GM06990 (cell line): ENCODE measurements at places on chromosomes 1 and 21.

DNA sequence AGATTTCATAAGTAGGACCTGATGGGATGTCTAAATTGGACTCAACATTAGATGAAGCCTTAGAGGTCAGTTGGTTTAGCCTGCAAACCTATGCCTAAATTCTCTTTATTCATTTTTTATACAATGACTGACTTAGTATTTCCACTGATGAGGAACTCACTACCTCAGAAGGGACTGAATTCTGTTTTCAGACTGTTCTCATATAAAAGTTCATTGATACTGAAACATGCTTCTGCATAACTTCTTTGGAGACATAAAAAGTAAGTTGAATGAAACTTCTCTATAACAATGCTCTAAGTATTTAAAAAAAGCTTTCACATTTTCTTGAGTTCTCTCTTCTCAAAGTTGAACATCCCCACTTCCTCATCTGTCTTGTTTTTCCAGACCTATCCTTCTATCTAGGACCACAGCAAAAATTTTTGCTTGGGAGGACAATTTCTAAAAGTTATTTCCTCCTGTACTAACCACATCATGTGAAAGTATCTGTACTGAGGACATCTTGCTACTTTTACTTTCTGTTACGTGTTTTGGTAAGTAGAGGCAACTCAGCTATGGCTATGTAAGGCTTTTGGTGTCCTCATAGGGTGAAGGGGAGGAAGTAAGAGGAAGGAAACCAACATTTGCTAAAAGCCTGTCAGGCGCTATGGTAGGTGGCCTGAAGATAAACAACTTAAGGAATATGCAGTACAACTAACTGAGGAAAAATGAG is 64.1 kb downstream of the USP24 start:
- peak; percentile 15 for DNase-seq

DNA sequence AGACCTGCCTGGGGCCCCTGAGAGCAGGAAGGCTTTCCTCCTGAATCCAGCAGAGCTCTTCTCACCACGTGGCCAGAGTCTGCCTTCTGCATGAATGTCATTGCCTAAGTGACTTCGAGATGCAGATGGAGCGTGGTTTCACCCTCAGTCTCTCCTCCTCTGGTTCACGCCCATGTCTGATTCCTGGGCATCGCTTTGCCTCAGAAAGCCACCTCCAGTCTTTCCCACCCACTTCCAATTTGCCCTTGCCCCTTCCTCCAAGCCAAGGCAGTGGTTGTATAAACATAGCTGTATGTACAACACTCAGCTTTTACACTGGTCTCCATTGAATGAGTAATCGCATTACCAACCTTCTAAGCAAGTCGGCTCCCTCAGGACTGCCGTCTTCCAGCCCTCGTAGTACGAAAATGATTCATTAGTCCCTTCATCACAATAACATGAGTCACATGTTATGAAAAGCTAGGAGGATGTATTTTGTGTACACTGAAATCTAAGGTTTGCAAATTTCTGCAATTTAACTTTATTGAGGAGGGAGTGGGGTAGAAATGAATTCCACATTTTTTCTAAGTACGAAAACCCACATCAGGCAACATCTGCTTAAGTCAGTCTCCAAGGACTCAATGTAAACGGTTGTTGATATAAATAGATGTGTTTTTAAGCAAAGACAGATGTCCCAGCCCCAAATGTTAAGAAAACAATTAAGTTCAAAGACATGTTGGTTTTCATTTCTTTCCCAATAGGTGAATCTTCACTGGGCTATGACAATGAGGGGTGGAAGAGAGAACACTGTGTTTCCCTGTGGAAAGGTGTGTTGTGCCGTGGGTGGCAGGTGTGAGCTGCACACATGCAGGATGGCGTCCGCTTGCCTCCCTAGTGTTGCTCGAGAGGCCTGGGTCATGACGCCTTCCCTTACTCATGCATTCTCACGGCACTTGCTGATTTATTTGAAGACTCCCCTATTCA is 32.3 kb upstream of the ETS2 start:
- no peak for DNase-seq

- DNase-seq, result no peak
Observed at GRCh38 chr1:114564141-114564540, 17.3 kb downstream of the BCAS2 start.

- DNase-seq, result no peak
Observed at GRCh38 chr1:216458812-216459211, 35.6 kb upstream of the USH2A start.

- DNase-seq, result no peak
Observed at GRCh38 chr1:2523891-2524609, 2.3 kb downstream of the PANK4 start.

DNA sequence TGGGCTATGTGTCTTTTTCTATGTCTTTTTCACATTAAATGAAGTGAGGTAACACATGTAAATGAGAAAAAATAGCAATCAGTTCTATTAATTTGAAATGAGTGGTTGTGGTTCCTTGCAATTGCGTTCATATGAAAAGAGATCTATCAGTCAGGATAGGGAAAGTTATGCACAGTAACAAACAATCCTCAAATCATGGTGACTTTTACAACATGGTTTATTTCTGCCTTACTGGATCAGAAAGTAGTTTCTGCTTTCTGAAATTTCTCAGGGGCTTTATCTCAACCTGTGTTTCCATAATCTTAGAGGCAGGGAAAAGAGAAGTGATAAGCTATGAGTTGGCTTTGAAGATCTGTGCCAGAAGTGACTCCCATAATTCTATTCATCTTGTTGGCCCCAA is 39.0 kb downstream of the DOP1B start:
- DNase-seq, result no peak

- DNase-seq, result no peak
Observed at GRCh38 chr1:54107131-54107530, 45.7 kb downstream of the CDCP2 start.

GRCh38 chr1:23185381-23185780 is 16.7 kb upstream of the LUZP1 start:
- DNase-seq, result no peak

DNA sequence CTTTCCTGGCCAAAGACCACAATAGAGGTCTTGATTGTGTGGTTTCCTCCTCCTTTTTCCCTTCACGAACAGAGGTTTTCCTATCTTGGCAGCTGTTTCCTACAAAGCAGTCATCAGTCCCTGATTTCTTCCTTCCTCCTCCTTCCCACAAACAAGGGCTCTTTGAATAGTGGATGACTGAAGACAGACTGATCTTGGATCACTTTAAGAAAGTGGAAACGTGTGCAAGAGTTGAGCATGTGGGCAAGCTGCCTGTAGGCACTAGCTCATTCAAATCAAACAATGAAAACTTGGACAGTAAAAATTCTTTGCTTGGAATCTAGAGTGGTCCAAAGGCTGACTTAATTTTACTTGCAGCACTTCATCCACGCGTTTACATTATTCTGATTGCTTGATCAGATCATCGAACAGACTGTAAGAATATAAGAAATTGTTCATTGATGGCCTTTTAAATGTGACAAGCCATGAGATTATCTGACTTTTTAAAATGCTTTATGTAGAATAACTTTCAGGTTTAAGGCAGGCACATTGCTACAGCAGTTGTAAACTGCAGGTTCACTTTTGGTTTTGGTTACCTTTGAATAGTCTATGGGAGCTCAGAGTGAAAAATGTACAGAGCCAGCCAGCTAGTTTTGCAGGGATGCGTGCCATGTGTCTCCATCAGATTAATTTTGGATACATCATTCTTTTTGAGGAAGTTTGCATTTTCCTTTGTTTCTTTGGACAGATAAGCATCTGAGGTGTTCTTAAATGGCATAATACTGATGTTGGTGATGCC is 34.4 kb downstream of the ADGRL2 start:
- no peak for DNase-seq

- no peak for DNase-seq
Observed at GRCh38 chr1:47424336-47424982, 8.4 kb downstream of the FOXE3 start.

- no peak for DNase-seq
Observed at GRCh38 chr1:21530368-21531016, 21.3 kb downstream of the ALPL start.

GRCh38 chr1:226659641-226660040 is 79.4 kb downstream of the ITPKB start:
- DNase-seq, result no peak

DNA sequence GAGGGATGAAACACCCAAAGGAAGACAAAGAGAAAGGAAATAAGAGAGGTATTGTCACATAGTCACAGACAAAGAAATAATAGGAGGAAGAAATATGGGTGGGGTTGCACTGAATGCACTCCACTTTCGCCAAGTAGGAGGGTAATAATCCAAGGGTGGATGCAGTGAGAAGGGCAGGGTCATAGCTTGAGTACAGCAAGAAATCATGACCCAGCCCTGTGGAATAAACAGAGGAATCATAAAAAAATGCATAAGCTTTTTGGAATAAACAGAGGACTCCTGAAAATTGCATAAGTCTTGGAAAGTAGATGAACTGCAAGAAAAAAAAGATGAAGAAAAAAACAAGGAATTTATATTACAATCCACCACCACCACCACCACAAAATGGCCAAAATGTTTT is 53.1 kb upstream of the CD55 start:
- DNase-seq, result no peak

GRCh38 chr1:53305650-53306049 is 22.2 kb downstream of the LRP8 start:
- DNase-seq, result no peak

DNA sequence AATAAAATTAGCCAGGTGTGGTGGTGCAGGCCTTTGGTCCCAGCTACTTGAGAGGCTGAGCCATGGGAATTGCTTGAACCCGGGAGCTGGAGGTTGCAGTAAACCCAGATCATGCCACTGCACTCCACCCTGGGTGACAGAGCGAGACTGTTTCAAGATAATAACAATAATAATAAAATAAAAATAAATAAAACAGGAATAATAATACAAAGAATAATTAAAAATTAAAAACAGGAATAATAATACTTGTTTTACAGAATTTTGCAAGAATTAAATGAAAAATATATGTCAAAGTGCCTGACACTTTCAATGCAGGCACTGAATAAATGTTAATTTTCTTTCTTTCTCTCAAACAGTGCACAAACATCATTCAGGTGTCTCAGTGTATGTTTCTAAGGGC is 26.5 kb upstream of the CTH start:
- no peak for DNase-seq
